ENCODE measurements at places on chromosomes 7 and 10.
A peak's percentile ranks its signal among the peaks of the same experiment; 100 is the strongest.

DNA sequence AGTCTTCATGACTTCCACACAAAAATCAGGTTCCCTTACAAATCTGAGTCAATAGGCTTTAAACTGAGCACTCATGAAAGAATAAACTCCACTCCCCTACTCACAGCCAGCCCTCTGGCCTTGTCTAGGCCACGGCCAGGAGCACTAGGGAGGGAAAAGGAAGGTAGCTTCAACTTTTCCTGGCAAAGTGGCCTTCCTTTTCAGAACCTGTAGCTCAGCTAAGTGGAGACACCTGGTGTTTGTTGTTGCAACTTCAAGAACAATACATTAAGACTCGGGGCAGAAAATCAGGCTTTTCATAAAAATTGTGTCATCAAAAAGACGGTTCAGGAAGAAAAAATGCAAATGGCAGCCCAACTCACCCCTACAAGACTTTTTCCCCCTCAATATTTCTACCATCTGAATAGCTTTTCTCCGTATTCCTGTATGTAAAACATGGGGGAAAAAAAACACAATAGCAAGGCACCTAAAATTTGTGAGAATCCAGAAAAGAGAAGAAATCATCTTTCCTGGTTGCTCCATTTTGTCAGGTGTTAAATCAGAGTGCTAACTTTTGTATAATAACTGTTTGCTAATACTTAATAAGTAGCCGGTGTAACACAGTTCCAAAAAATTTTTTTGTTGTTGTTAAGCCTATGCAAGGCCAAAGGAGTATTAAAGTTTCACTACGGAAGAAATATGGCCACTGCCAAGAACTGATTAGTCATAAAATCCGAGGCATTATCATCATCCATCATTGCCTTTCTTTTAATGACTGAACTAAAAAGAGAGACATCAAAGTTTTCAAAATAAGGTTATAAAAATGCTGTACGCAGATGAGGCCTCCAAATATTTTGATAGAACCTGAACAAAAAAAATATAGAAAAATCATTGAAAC is 66.2 kb upstream of the ARID5B start:
- no peak for DNase-seq

GRCh38 chr7:35985126-35985754 is 167.8 kb upstream of the EEPD1 start:
- DNase-seq, result peak; percentile 14

GRCh38 chr7:7276161-7276560 is 93.8 kb downstream of the C1GALT1 start:
- no peak for DNase-seq

- no peak for DNase-seq
Measured at GRCh38 chr7:157097056-157097329, 41.7 kb upstream of the UBE3C start.

DNA sequence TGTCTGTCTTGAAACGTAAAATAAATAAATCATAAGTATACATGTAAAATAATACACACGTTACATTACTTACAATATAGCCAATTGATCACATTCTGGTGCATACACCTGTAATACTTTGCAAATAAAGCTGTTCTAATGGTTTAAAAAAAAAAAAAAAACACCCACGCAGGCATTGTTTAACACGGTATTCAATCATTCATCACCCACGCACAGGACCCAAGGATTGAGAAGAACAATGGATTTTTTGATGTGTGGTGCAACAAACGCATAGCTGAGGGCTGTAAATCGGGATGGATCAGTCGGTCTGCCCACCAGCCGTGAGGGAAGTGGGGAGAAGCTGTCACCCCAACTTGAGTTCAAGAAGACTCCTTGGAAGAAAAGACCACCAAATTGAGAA is 8.7 kb downstream of the PITRM1 start:
- no peak for DNase-seq

GRCh38 chr7:122143376-122143750 is 686 bp downstream of the AASS start:
- DNase-seq, result no peak

DNA sequence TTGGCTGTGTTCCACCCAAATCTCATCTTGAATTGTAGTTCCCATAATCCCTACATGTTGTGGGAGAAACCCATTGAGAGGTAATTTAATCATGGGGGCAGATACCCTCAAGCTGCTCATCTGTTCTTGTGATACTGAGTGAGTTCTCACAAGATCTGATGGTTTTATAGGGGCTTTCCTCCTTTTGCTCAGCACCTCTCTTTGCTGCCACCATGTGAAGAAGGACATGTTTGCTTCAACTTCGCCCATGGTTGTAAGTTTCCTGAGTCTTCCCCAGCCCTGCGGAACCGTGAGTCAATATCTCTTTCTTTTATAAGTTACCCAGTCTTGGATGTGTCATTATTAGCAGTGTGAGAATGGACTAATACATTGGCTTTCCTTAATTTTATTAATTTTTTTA is 527.8 kb downstream of the MDFIC start:
- DNase-seq, result no peak
